ENCODE measurements at places on chromosomes 3 and 15.
A peak's percentile ranks its signal among the peaks of the same experiment; 100 is the strongest.

DNA sequence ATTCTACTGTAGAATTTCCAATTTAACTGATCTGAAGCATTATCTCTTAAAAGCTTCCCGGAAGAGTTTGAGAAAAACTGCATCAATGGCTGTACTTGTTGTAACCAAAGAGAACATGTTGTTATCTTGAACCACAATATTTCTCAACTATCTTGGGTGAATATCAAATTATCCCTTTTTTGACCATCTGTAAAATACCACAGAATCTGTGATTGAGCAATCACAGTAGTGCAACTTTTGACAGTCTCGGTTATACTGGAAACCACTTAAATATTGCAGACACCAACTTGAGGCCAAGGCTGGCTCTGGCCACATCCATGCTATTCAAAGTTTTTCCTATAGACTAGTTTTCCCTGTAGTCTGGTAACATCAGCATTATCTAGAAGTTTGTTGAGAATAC is 842.8 kb upstream of the EPHA6 start:
- DNase-seq = no peak

DNA sequence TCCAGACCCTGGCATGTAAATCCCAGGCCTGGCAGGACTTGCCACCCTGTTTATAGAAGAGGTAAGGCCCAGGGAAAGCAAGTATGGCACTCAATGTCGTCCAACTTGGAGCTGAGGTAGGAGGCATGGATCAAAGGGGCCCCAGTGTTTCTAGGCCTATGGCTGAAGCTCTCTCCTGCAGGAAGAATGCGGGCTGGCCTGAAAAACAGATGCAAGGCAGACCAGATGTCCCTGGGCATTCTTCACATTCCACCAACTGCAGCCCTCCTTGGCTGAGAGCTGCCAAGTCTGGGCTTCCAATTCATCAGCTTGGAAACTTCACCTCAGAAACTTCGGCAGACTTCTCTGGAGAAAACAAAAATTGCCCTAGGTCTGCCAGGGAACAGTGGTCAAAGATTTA is 22.2 kb downstream of the MESD start:
- DNase-seq = no peak

- no peak for DNase-seq
Observed at GRCh38 chr15:93126148-93126547, 37.1 kb upstream of the RGMA start.

DNA sequence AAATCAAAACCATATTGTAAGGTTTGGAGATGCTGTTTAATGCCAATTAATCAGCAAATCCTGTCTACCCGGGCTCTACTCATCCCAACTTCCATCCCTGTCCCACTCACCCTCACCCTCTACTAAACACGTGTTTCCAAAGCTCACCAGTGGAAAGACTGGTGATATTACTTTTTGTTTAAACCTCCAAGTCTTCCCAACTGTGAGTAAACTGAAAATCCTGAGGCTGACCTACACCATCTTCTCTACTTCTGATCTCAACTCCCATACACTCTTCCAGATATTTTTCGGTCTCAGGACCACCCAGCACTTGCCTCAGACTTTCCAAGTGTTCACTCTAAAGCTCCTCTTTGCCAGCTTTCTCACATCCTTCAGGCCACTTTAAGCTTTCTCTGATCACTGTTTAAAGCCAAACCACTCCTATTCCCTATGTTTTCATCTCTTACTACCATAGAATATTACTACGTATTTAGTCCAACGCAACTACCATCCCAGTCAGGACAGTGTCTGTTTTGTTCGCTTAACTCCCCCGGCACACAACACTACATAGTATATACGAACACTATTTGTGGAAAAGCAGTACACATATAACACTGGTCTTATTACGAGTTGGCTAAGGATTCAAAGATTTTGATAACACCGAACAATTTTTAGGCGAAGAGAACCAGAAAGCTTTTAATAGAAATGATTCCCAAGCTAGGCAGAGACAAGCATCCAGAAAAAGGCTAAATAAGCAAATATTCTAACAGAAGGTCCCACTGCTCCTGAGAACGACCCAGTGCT is 684 bp downstream of the RPL4 start:
- DNase-seq = no peak

DNA sequence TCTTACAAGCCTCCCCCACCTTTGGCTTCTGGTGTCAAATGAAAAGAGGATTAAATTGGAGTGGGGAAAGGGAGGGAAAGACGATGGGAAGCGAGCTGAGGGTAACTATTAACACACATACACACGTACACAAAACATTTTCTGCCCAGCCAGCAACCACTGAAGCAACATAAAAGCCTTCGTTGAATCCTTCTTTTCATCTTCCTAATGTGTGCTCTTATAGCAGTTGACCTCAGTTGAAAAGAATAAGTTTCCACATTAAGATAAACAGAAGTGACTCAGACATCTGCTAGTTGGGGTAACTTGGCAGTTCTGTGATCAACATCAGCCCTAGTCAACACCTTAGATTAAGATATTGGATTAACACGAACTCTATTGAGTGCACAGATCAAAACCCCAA is 558.5 kb downstream of the MECOM start:
- DNase-seq = no peak

DNA sequence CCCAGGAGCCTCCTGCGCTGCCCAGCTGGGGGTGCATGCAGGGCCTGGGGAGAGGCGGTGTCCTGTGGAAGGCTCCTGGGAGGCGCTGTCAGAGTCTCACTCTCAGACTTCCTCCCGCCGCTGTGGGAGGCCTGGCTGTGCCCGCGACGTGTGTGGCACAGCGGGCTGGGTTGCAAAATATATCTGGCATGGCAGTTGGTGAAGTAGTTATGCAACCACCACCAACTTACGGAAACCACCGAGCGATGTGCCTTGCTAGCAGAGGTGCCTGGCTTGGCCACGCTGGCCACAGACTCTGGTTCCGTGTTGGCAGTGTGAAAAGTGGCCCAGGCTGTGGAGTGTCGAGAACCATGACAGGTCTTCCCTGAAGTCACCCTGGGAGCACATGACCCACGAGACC is 30.6 kb upstream of the GATA2 start:
- DNase-seq = no peak

- DNase-seq = no peak
Observed at GRCh38 chr3:37173806-37174205, 576 bp downstream of the LRRFIP2 start.

DNA sequence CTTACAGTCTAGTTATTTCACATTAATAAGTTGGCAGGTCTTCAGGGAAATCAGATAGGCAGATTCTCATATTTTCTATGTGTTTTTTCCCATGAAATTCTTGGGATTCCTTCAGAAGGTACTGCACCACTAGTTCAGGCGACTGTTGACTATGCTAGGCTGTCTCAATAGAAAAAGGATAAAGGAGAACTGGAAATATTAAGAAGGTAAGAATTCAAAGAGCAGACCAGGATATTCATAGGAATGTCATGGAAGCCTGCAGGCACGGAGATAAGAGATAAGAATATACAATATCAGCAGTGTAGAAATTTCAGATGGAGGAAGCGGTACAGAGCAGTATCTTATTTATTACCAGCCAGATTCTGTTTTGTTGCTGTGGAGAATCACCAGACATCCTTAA is 432.1 kb upstream of the MDFIC2 start:
- peak; percentile 13 for DNase-seq

- no peak for DNase-seq
Observed at GRCh38 chr3:71510510-71510909, 73.0 kb downstream of the FOXP1 start.

- DNase-seq = no peak
Observed at GRCh38 chr15:80060356-80061006, 1.0 kb downstream of the ZFAND6 start.

DNA sequence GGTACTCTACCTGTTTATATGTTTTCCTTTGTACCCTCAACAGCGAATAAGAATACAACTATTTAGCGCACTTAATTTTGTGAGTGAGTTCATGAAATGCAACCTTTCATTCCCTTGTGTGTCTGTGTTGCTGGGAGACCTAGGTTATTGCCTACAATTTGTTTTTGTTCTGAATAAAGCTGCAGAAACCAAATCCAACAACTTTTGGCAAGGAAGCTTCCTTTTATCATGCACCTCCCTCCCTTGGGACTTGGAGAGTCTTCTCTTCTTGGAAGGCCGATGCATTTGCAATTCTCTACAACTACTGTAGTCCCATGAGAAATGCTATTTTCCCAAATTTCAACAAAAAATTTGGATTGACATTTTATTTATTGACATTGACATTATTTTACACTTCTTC is 1002.4 kb upstream of the CADM2 start:
- DNase-seq = no peak

DNA sequence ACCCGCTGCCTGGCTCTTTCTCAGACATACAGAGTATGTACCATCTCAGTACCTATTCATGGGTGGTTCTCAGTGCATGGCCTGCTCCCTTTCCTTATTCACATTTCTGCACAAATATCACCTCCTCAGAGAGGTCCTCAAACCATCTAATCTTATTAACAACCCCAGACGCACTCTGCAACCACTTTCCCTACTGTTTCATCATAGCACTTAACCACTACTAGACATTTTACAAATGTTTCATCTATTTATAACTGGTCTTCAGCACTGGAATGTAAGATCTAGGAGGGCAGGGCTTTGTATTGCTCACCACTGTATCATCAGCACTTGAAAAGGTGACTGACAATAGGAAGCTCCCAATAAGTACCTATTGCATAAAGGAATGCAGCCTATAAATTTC is 45.1 kb downstream of the TNIK start:
- DNase-seq = no peak

GRCh38 chr15:44836094-44836493 is 99.8 kb downstream of the TRIM69 start:
- DNase-seq = no peak

DNA sequence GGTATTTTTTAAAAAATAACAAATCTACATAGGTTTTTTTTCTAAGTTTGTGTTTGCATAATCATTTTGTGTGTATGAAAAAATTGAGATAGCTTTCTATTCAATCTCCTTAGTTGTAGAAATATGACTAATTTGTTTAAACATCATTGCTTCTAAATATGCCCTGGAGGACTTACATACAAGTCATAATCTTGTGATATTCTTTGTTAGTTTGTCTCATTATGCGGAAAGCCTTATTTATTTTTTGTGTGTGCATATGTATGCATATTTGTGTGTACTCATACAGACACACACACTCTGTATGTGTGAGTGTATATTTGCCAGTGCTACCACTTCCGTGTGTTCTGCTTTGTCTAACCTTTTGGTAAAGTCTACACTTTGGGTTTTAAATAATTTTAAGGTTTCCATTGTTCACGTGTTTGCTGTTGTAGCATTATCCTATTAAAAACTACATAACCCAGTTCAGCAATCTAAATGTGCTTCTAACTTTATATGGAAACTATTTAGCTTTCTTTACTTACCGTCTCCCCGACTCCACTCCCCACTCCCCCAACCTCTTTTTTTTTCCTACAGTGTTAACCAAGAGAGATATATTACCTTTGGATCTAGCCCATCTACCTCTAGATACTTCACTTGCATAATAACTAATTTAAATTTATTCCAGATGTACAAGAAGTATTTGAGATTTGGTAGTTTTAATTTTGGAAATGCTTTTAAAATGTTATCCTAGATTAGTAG is 111.7 kb downstream of the FNDC3B start:
- no peak for DNase-seq

DNA sequence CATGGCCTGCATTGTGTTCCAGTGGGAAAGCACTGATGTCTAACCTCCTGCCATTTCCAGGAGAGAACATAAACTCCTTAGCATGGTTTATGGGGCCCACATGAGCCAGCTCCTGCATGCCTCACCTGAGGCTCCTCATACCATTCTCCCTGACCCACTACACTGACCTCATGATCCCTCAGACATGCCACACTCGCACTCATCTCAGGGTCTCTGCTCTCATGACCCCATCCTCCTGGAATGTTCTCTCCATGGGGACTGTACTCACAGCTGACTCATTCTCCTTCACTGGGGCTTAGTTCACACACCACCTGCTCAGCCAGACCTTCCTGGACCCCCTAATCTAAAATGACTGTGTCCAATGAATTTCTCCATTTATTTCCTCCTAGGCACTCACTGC is 4.0 kb upstream of the LMCD1 start:
- no peak for DNase-seq

GRCh38 chr3:194103983-194104751 is 31.8 kb upstream of the HES1 start:
- DNase-seq = no peak

DNA sequence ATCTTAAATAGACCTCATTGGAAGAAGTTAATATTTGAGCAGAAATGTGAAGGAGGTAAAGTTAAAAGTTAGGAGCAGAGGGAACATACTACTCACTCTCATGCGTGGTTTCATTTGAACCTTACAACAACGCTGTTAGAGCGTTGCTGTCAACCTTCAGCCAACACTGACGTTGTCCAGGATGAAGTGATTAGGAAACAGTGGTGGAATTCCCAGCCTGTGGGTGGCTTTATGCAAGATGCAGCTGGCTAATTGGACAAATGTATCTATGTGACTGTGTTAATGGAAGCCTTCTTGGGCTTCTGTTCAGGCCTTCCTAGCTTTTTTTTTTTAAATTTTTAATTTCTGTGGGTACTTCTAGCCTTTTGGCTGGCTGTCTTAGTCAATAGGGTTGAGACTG is 40.5 kb downstream of the PTPRG start:
- no peak for DNase-seq

DNA sequence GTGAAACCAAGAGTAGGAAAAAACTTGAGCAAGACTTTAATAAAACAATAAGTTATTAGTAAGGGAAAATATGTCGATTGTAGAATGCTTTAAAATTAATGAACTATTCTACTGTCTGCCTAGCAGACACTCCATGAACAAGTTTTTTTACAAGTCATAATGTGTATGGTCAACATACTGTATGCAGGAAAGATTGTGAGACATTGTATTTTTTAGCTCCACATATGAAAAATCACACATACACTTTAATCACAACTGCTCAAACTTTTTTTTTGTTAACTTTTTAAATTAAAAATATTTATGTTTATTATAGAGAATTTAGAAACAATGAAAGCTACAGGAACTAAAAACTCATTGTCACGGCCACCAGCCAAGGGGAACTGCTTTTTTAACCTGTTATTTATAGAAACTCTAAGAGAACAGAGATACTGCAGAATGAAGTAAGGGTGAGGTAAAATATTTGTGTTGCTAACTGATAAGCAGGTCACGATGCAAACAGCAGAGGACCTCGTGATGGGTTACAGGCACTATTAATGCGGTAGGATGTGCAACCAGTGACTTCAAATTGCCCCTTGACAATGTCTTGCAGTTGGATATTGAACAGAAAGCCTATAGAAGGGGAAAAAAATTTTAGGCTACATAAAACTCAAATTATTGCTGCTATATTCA is 53.0 kb downstream of the THSD4 start:
- no peak for DNase-seq

GRCh38 chr3:125067225-125067624 is 11.4 kb upstream of the HEG1 start:
- no peak for DNase-seq

DNA sequence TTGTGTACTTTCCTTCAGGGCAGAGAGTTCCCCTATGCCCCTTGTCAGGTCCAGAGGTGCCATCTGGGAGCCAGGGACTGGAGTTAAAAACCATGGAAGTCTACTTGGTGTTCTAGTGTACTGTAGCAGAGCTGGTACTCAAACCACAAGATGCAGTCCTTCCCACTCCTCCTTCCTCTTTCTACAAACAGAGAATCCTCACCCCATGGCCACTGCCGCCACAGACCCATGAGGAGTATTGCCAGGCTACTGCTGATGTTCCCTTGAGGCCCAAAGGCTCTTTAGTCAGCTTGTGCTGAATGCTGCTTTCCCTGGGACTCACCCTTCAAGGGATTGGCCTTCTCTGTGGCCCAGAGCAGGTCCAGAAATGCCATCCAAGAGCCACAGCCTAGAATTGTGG is 229.2 kb upstream of the ZPLD1 start:
- no peak for DNase-seq
